Progenitor cell of endocrine pancreas (in vitro differentiated cells): ENCODE measurements at places on chromosomes 2 and 18. TPM values are rescaled to one million over a fixed set of nuclear protein-coding genes. Genes with fewer than 3 reads are reported as not detected.

- no peak for DNase-seq
Measured at GRCh38 chr2:219421323-219421722, 3.1 kb downstream of the DES start.

DNA sequence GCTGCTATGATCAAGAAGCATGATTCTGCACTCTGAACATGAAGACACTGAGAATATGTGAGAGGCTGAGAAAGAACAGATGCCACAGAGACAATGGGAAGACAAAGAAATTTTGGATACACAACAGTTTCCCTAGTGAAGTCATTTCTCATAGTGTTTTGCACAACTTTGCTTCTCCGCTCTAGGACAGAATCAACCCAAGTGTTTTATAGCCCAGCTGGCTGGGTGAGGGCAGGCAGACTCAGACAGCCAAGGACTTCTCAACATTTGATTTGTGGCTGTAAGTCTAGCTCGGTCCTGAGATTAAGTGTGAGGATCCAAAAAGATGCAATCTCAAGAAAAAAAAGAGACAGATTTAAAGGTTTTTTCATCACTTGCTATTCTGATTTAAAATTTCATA lies 536.5 kb upstream of the CRIM1 start:
- no peak for DNase-seq

DNA sequence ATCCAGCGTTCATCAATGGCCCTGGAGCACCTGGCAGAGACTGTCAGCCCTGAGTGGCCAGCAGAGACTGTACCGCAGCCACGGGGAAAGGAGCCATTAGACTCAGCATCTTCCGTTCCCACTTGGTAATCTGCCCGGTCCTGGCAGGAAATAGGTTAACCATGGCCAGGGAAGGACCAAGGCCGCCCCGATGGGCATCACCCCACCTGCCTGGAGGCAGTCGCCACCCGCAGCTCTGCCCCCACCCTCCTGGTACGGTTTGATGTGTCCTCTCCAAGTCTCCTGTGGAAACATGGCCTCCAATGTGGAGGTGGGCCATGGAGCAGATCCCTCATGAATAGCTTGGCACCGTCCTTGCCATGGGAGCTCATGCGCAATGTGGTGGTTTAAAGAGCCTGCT lies 75.3 kb downstream of the RTP5 start:
- DNase-seq, result no peak

GRCh38 chr2:97765933-97766332 lies 52.6 kb downstream of the ZAP70 start:
- DNase-seq, result no peak

DNA sequence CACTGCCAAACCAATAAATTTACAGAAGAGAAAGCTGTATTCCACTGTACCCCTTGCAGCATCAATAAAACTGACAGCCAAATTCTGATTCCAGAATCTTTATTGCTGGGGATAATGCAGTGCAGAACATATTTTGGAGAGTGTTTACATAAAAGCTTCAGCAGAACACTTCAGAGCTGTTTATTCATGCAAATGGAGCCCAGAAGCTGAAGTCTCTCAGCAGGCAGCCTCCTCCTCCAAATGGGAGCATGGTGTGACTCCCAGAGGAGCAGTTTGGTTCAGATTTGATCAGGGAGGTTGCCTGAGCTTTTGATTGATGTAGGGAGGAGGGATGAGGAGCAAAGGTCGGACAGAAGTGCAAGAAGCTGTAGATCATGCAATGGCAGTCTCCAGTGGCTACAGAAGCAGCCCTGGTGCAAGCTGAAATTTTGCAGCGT lies 22.4 kb downstream of the LHCGR start:
- no peak for DNase-seq

- DNase-seq, result no peak
Measured at GRCh38 chr2:236847538-236848263, 238.0 kb upstream of the COPS8 start.

CEBPZ gene
- total RNA-seq, result 48.4 and 49.0 TPM in 2 replicates

CYP1B1 gene
- 1.1 and 1.6 TPM in 2 replicates for total RNA-seq

ERCC3 gene
- 63.5 and 65.8 TPM in 2 replicates for total RNA-seq

ST8SIA5 gene
- 5.3 and 6.0 TPM in 2 replicates for total RNA-seq

MEP1B gene
- not detected in 2 replicates for total RNA-seq

CXCR1 gene
- total RNA-seq, result not detected in 2 replicates
